Glutamatergic neuron (in vitro differentiated cells): ENCODE measurements at places on chromosomes 4 and X. TPM values are rescaled to one million over a fixed set of nuclear protein-coding genes. Genes with fewer than 3 reads are reported as not detected.

GRCh38 chr4:85760511-85760910, 285.6 kb downstream of the ARHGAP24 start:
- peaks cover 4% of the 10 kb centered on the region for H3K4me1 ChIP-seq
- no peak overlapping the region for H3K4me3 ChIP-seq
- H3K27me3 ChIP-seq, result no peaks in the 10 kb centered on the region
- H3K27ac ChIP-seq, result no peak overlapping the region
- no peak for DNase-seq

- no peak for DNase-seq
- H3K4me3 ChIP-seq, result no peak overlapping the region
- H3K27ac ChIP-seq, result no peak overlapping the region
- peaks cover 4% of the 10 kb centered on the region for H3K27me3 ChIP-seq
- peaks cover 8% of the 10 kb centered on the region for H3K4me1 ChIP-seq
- H3K36me3 ChIP-seq, result no peaks in the 10 kb centered on the region
These were observed 96.8 kb downstream of the NSUN7 start for GRCh38 chr4:40846532-40846931.

- H3K27me3 ChIP-seq, result no peaks in the 10 kb centered on the region
- H3K4me1 ChIP-seq, result no peaks in the 10 kb centered on the region
- no peak overlapping the region for H3K27ac ChIP-seq
- H3K36me3 ChIP-seq, result peaks cover 29% of the 10 kb centered on the region
- no peak for DNase-seq
These were observed 17.2 kb downstream of the RAB33B start for GRCh38 chr4:139470997-139471665.

The H2BW2 gene
- not detected for total RNA-seq

DNA sequence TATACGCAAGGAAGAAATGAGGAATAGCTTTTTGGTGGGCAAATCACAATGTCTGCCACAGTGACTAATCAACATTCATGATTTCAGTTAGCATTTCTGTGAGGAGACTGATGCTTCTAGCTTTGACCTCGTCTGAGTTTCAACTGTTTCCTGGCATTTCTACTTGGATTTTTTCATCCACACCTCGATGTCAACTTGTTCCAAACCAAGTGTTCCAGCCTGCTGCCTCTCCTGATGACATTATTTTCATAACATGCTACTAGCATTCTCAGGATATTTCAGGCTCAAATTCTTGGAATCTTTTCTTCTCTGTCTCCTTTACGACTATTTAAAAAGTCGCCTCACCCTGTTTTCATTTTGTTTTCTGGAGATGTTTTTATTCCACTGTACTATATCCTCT, 90.3 kb upstream of the TEX13D start:
- H3K27me3 ChIP-seq, result no peaks in the 10 kb centered on the region
- no peaks in the 10 kb centered on the region for H3K4me1 ChIP-seq
- H3K27ac ChIP-seq, result no peak overlapping the region
- no peaks in the 10 kb centered on the region for H3K36me3 ChIP-seq
- DNase-seq, result no peak
- no peak overlapping the region for H3K4me3 ChIP-seq

GRCh38 chrX:14073071-14073470, 43.4 kb upstream of the GEMIN8 start:
- no peak overlapping the region for H3K27ac ChIP-seq
- H3K36me3 ChIP-seq, result no peaks in the 10 kb centered on the region
- no peaks in the 10 kb centered on the region for H3K27me3 ChIP-seq
- DNase-seq, result no peak

DNA sequence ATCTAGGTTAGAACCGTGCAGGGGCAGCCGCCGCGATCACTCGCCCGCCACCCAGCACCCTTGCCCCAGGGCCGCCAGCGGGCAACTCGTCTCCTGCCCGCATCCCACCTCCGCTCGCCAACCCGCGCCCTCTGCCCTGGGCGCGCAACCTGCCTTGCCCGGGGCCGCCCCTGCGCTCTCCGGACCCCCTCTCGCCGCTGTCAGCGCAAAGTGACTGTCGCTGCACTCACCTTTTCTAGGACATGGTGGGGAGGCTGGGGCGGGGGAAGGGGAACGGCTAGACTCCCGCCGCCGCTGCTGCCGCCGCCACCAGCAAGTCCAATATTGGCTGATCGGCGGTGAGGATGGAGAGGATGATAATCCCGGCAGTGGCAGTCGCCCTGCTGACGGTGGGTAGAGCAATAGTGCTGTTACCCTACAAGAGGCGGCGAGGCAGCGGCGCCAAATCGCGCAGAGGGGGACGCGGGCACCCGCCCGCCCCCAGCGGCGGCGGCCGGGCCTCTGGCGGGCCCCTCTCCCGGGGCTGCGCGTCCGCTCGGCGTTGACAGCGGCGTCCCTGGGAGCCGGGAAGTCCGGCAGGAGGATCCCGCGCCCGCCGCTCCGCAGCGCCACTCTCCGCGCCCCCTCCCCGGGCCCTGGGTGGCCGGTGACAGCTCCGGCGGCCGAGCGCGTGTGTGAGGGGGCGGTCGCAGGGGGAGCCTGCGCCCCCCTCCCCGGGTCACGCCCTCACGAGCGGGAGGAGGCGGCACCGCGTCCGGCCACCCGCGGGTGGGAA, 2.3 kb upstream of the NR3C2 start:
- no peak overlapping the region for H3K27ac ChIP-seq
- H3K4me1 ChIP-seq, result peaks cover 3% of the 10 kb centered on the region
- H3K4me3 ChIP-seq, result peak overlapping the region; percentile 79
- H3K36me3 ChIP-seq, result no peaks in the 10 kb centered on the region

- no peaks in the 10 kb centered on the region for H3K36me3 ChIP-seq
- DNase-seq, result peak; percentile 17
- no peak overlapping the region for H3K27ac ChIP-seq
- peaks cover 19% of the 10 kb centered on the region for H3K4me1 ChIP-seq
- H3K4me3 ChIP-seq, result no peak overlapping the region
These were observed 125.7 kb upstream of the NKX1-1 start for GRCh38 chr4:1531683-1532548.

- H3K27ac ChIP-seq, result peak overlapping the region; percentile 92
- H3K36me3 ChIP-seq, result no peaks in the 10 kb centered on the region
- H3K4me1 ChIP-seq, result peaks cover 9% of the 10 kb centered on the region
These were observed 58.5 kb downstream of the TSC22D3 start for GRCh38 chrX:107716816-107717700.

GRCh38 chr4:77127837-77128621, 29.0 kb upstream of the CCNG2 start:
- H3K27me3 ChIP-seq, result no peaks in the 10 kb centered on the region
- no peak overlapping the region for H3K4me3 ChIP-seq
- peaks cover 6% of the 10 kb centered on the region for H3K36me3 ChIP-seq
- no peaks in the 10 kb centered on the region for H3K4me1 ChIP-seq
- peak overlapping the region; percentile 73 for H3K27ac ChIP-seq

DNA sequence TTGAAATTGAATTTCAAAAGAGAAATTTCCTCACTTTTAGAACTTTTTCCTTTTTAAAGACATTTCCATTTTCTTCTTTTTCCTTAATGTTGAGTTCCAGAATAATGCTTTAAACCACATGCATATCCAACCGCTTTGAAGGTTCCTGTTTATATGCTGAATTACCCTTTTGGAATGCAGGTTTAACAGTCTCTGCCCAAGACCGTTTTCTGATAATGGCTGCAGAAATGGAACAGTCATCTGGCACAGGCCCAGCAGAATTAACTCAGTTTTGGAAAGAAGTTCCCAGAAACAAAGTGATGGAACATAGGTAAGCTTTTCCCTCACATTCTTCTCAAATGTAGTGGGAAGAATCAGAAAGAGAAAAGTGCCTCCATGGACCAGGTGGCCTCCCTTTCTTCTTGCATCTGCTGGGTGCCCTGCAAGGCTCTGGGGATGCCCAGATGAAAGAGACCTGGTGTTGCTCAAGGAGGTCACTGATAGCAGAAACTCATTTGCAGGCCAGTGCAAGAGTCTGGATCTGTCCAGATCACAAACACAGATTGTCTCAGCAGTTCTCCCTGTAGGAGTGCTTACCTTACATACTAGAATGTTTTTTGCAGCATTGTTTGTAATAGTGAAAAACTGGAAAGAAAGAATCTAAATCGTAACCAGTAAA, 42.9 kb downstream of the MOSPD2 start:
- H3K36me3 ChIP-seq, result no peaks in the 10 kb centered on the region
- DNase-seq, result no peak
- H3K4me3 ChIP-seq, result no peak overlapping the region

DNA sequence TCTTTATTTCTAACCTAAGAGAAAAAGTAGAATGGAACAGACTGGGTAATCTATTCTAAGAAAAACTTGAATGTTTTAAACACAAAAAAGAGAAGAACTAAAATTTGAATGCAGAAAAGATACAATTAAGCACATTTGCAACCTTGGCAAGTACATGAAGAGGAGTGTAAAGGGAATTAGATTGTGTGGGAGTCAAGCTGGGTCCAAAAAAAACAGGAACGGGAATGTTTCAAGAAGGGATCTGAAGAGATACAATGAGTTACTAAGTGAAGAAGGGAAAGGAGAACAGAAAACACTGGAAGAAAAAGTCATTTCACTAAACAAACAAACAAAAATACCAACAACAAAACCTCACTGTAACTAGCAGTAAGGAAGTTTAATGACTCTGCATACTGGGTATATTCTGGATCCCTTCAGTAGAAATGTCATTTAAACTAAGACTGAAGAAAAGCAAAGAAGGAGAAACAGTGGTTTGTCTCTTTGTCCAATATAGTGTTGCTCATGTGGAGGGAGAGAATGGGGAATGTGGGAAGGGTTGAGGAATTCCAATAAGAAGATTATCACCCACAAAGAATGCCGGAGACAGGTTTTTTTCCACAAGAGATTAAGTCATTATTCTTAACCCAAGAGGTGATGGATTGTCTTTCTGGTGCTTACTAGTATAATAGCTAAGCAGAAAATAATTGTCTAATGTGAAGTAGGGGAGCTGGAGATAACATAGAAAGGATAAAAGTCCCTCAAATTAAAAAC, 50.4 kb upstream of the PTPN13 start:
- peaks cover 2% of the 10 kb centered on the region for H3K27me3 ChIP-seq
- H3K4me1 ChIP-seq, result peaks cover 2% of the 10 kb centered on the region
- no peak overlapping the region for H3K4me3 ChIP-seq

GRCh38 chr4:143393195-143393594, 56.5 kb downstream of the GAB1 start:
- H3K27ac ChIP-seq, result peak overlapping the region; percentile 73
- H3K4me1 ChIP-seq, result peaks cover 46% of the 10 kb centered on the region
- no peak overlapping the region for H3K4me3 ChIP-seq
- peaks cover 2% of the 10 kb centered on the region for H3K27me3 ChIP-seq
- H3K36me3 ChIP-seq, result no peaks in the 10 kb centered on the region

The DCAF8L2 gene
- total RNA-seq, result not detected

The PNCK gene
- 4.3 TPM for total RNA-seq

- H3K4me3 ChIP-seq, result no peak overlapping the region
- H3K27ac ChIP-seq, result no peak overlapping the region
- H3K4me1 ChIP-seq, result no peaks in the 10 kb centered on the region
- H3K27me3 ChIP-seq, result no peaks in the 10 kb centered on the region
- no peaks in the 10 kb centered on the region for H3K36me3 ChIP-seq
These were observed 407.3 kb upstream of the SLIT2 start for GRCh38 chr4:19844446-19844845.

DNA sequence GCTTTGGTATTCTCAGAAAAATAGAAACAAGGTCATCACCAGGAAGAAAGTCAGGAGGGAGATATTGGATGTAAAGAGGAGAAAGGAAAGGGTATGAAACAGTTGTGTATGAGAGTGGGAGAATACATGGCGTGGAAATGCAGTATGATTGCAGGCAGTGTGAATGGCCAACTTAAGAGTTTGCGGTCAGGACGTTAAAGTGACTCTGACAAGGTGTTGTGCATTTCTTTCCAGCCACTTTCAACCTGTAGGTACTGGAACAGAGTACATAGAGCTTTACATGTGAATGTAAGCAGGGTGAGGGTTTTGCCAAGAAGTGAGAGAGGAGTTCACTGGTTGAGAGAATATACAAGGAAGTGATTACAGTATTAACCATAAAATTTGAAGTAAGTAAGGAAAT, 15.7 kb downstream of the ATP10D start:
- no peak overlapping the region for H3K27ac ChIP-seq
- H3K4me1 ChIP-seq, result no peaks in the 10 kb centered on the region
- H3K4me3 ChIP-seq, result no peak overlapping the region
- no peaks in the 10 kb centered on the region for H3K36me3 ChIP-seq

The GLRA3 gene
- not detected for total RNA-seq

DNA sequence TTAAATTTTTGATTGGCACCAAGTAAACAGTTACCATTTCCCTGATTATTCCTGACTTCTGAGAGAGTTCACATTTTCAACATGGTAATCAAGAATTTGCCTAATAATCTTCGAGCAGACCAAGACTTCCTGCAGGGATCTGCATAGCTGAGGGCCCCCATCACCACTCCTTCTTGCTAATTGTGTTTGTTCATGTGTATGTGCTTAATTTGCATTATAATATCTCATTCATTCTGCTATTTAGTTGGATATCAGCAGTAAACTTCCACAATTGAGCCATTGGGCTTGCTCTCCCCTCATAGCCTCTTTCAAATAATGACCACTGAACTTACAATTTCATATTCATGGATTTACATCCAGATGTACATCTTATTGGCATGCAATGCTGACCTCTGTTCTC, 292.5 kb downstream of the SPATA18 start:
- H3K36me3 ChIP-seq, result peaks cover 5% of the 10 kb centered on the region
- no peak overlapping the region for H3K4me3 ChIP-seq
- no peak for DNase-seq

GRCh38 chrX:48903290-48903689, 5.6 kb downstream of the PQBP1 start:
- no peak for DNase-seq
- no peaks in the 10 kb centered on the region for H3K36me3 ChIP-seq
- H3K27ac ChIP-seq, result no peak overlapping the region
- H3K27me3 ChIP-seq, result peaks cover 3% of the 10 kb centered on the region
- H3K4me1 ChIP-seq, result peaks cover 1% of the 10 kb centered on the region

GRCh38 chr4:38982361-38983095, 49.7 kb downstream of the TMEM156 start:
- DNase-seq, result no peak
- no peaks in the 10 kb centered on the region for H3K36me3 ChIP-seq
- H3K4me3 ChIP-seq, result no peak overlapping the region
- H3K27ac ChIP-seq, result no peak overlapping the region
- H3K4me1 ChIP-seq, result peaks cover 9% of the 10 kb centered on the region

- H3K27ac ChIP-seq, result no peak overlapping the region
- H3K4me1 ChIP-seq, result no peaks in the 10 kb centered on the region
- no peak overlapping the region for H3K4me3 ChIP-seq
- no peak for DNase-seq
- no peaks in the 10 kb centered on the region for H3K36me3 ChIP-seq
These were observed 39.0 kb downstream of the TBC1D19 start for GRCh38 chr4:26622913-26623312.

DNA sequence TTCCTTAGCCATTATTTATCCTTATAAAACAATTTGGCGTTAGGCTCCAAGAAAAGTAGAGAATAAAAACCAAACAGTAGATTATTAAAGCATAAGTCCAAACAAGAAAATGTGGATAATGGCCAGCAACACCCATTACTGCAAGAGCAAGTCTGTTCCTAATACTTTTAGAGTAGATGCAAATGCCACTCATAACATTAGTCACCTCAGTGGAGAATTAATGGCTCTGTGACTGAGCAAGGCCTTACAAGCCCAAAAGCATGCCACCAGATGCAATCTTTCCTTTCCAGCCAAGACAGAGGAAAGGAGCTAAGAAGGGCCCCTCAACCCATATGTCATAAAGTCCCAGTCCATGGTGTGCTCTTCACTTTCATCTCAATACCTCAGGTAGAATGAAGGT, 373.8 kb downstream of the OPHN1 start:
- H3K27ac ChIP-seq, result no peak overlapping the region
- no peaks in the 10 kb centered on the region for H3K36me3 ChIP-seq
- no peaks in the 10 kb centered on the region for H3K27me3 ChIP-seq
- no peaks in the 10 kb centered on the region for H3K4me1 ChIP-seq

- H3K27ac ChIP-seq, result no peak overlapping the region
These were observed 34.7 kb upstream of the ENPP6 start for GRCh38 chr4:184252136-184253071.

The ZDHHC15 gene
- total RNA-seq, result 9.4 TPM
